Omental fat pad (tissue), 4 donors: ENCODE measurements at places on chromosomes 2 and 18. TPM values are rescaled to one million over a fixed set of nuclear protein-coding genes. Genes with fewer than 3 reads are reported as not detected.

- no peak for DNase-seq
Observed at GRCh38 chr2:215928086-215928485, 85.3 kb downstream of the MREG start.

GRCh38 chr2:28359222-28360057 lies 33.2 kb upstream of the FOSL2 start:
- DNase-seq, result no peak

The KLHL29 gene
- total RNA-seq, result 17.9 TPM

- no peak for DNase-seq
Observed at GRCh38 chr2:23626701-23627230, 241.8 kb downstream of the KLHL29 start.

The SCYGR8 gene
- not detected for total RNA-seq
